Effector CD8-positive, alpha-beta T cell (primary cell): ENCODE measurements at places on chromosomes 12 and 14.

- DNase-seq, result peak; percentile 13
These were observed at the start of gene INSM2 for GRCh38 chr14:35533357-35534207. Gene INSM2, plus strand, starts transcription at chr14:35534164. Its CDS starts 89 bp downstream, at chr14:35534253.

GRCh38 chr12:18932715-18933114 lies 194.8 kb downstream of the CAPZA3 start:
- no peak for DNase-seq

GRCh38 chr12:114302117-114302516 lies 103.8 kb downstream of the TBX5 start:
- no peak for DNase-seq

- no peak for DNase-seq
These were observed 177.2 kb upstream of the NTF3 start for GRCh38 chr12:5254703-5255102.
